ENCODE measurements at places on chromosomes 5 and 9.
A peak's percentile ranks its signal among the peaks of the same experiment; 100 is the strongest.

DNA sequence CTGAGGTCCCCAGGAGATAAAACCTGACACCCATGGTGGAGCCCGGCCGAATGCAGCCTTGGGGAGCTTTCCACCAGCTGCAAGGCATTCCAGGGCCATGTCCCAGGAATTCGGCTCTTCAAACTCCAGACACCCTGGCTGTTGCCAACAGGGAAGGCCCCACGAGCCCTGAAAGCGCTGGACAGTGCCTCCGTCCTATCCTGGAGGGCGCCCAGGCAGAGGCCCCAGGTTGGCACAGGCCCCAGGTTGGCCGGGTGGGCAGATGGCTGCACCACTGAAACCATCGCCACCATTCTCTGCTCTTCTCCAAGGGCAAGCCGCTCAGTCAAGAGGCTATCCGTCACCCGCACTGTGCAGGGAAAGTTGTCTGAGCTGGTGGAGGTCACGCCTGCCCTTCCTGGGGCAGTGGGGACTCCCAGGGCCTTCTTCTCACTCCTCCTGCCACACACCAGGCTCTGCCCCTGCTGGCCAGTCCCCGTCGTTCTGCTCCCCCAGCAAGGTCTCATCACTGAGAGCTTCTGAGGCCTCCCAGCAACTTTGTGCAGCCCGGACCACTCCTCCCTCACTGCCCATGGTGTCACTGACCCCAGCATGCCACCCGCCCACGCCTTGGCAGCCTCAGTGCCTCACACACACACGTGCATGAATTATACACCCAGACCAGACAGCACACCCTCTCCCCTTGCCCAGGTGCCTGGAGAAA lies 21.2 kb downstream of the SLC6A3 start:
- no peak for DNase-seq

- no peak for DNase-seq
Observed at GRCh38 chr9:132825430-132825829, 52.7 kb downstream of the AK8 start.

- no peak for DNase-seq
Observed at GRCh38 chr5:43243270-43243669, 51.2 kb downstream of the NIM1K start.

DNA sequence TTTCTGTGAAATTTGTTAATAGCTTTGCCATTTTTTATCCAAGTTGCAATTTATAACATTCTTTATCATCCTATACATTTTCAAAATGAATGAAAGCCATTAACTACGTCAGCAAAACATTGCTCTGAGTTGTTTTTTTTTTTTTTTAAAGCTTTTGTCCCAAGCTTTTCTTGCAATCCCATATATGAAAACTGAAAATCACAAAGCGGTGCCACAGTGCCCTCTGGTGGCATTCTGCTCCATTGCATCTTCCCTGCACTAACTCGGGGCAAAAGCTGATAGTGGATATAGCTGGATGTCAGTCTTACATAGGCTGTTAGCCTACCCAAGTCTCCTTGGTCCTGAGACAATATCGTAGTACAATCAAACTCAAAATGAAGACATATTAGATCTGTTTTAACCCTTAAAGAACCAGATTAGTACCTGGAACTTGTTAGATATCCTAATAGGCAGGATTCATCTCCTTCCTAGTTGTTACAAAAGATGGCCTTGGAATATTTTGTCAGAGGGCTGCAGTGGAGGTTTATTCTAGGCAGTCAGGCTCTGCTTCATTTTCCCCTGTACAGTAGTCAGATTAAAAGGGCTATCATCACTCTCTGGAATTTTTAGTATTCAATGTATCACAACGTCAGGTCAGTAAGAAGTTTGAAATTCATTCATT lies 669.9 kb downstream of the PTPRD start:
- DNase-seq = no peak

- DNase-seq = peak; percentile 98
Observed at GRCh38 chr9:103183701-103184171, 188.6 kb downstream of the CYLC2 start.

DNA sequence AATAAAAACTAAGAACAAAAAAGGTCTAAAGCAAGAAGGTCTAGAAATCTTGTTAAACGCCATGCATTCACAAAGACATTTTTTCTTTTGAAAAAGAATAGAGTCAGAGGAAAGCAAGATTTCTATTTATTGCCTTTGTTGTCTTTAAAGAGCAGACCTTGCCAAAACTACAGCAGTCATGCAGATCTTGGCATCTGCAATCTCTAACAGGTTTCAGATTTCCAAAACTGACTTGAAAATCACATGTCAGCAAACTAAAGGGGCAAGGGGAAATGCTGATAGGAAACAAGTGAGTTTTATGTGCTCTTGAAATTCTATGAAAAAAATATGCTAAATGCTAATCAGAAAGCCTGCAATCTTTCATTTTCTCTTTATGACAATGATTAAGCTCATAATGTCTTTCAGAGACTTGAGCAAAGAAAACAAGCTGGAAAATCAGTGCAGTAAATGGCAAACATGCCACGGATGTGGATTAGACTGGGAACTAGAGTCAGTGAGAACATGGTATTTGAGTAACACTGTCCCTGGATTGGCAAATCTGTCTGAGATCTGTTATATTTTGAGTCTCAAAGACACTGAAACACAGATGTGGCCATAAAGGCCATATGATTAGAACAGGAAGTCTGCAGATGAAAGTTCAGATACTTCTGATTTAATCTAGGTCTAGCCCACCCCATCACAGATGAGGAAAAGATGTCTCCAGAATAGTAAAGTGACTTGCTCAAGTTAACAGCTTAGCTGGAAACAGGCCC lies 361.4 kb upstream of the RPS23 start:
- DNase-seq = no peak

GRCh38 chr5:6634306-6634705 lies 1.1 kb downstream of the SRD5A1 start:
- no peak for DNase-seq

- no peak for DNase-seq
Observed at GRCh38 chr5:56080375-56081052, 85.8 kb upstream of the IL6ST start.

GRCh38 chr9:106878934-106879333 lies 16.0 kb downstream of the ZNF462 start:
- DNase-seq = peak; percentile 92

- no peak for DNase-seq
Observed at GRCh38 chr5:3277590-3278196, 317.9 kb upstream of the IRX1 start.

DNA sequence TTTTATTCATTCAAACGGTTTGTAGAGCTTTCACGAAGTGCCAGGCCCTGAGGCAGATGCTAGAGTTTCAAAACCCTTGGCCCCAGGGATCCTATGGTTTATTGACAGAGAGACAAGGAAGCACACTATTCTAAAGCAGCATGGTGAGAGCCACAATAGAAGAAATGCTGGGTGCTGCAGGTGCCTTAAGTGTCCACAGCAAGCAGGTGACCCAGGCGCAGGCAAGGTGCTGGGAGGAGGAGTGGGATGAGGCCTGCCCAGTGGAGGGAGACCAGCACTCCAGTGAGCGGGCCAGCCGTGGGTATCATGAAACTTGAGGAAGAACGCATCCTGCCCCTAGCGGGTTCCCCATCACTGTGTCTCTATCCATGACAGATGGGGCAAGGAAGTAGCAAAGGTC lies 71.0 kb downstream of the OSMR start:
- DNase-seq = no peak

GRCh38 chr5:55324815-55325418 lies 17.1 kb downstream of the MTREX start:
- no peak for DNase-seq

DNA sequence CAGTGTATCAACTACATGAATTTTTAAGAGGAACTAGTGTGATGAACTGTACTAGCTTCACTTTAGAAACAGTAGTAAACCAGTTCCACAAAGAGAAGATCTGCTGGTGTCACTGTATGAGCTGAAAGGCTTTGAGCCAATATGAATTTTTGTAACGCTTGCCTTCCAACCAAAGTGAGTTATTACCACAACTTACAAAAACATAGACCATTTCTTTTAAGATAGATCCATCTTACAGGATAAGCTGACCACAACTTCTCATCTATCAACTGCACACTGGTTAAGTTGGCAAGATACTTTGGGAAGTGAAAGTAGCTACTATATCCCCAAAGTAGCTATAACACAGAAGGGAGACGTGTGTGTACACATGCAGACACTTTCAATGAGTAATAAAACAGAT lies 849.6 kb upstream of the DMAC1 start:
- no peak for DNase-seq

GRCh38 chr9:34254966-34255825 lies 73.9 kb downstream of the KIF24 start:
- no peak for DNase-seq

GRCh38 chr5:59799668-59800346 lies 93.7 kb downstream of the PDE4D start:
- DNase-seq = peak; percentile 15

DNA sequence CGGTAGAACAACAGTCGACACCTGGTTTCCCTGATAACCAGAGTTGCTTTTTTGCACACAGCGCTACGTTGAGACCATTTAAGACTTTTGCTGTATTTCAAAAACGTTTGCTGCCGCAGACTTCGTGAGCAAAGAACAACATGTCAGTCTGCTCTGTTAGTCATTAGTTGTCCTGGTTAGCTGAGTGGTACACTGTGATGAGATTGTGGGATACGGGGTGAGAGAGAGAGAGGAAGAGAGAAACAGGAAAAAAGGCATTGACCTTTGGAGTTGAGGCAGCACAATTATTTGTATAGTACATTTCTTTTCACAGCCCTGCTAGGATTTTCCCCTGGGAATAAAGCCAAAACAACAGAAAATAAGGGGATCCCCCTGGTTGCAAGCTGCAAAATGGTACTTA lies 306.1 kb upstream of the WWC1 start:
- no peak for DNase-seq

- DNase-seq = no peak
Observed at GRCh38 chr5:66718374-66719002, 122.3 kb downstream of the MAST4 start.

GRCh38 chr5:92402045-92402444 lies 1018.9 kb upstream of the ARRDC3 start:
- no peak for DNase-seq

DNA sequence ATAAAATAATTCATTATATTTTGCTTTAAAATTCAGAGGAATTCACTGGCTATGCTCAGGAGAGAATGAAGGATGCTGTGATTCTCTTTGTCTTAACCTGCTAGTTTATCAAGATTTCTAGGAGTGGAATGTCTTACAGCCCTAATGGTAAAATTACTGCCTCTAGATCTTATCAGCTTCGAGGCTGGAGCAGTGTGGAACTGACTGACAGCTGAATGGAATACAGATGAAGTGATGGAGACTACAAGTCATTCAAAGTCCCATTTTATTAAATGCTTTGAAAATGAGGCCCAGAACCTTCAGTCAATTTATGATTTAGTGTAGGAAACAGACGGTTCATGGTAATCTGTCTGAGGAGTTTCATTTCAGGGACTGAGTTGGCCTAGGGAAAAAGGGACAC lies 202.1 kb downstream of the RFX3 start:
- DNase-seq = no peak

- no peak for DNase-seq
Observed at GRCh38 chr5:154505567-154505966, 27.5 kb upstream of the HAND1 start.

GRCh38 chr5:31095796-31096195 lies 97.7 kb upstream of the CDH6 start:
- no peak for DNase-seq

GRCh38 chr9:91298311-91298710 lies 63.4 kb downstream of the AUH start:
- no peak for DNase-seq

- no peak for DNase-seq
Observed at GRCh38 chr9:130636648-130637020, 27.8 kb upstream of the PRDM12 start.

GRCh38 chr9:133572821-133573361 lies 36.3 kb downstream of the FAM163B start:
- no peak for DNase-seq

DNA sequence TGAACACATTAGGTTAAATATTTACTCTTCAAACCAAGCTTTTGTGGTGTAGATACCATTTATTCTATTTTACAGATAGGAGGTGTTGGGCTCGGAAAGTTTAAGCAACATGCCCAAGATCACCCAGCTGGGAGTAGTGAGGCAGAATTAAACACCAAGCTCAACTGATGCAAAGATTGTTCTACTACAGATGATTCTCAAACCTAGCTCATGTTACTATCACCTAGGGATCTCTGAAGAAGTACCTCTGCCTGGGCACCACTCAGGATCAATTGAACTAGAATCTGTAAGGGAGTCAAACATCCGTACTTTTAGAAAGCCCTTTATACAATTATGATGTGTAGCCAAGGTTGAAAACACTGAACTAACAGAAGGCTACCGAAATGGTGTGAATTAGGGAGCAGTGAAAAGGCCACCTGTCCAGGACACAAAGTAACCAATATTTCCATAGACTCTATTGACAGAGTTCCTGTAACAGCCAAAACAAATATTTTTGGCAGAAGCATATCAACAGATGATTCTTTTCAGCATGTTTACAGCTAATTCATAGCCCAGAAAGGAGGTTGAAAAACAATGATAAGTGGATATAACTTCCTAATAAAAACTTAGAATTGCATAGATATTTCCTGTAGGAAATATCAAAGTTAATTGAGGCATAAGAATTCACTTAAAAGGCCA lies 158.5 kb upstream of the PTGER4 start:
- DNase-seq = peak; percentile 28

GRCh38 chr5:134503937-134504437 lies 21.5 kb upstream of the JADE2 start:
- no peak for DNase-seq
